ENCODE measurements at places on chromosomes 5 and 9.

DNA sequence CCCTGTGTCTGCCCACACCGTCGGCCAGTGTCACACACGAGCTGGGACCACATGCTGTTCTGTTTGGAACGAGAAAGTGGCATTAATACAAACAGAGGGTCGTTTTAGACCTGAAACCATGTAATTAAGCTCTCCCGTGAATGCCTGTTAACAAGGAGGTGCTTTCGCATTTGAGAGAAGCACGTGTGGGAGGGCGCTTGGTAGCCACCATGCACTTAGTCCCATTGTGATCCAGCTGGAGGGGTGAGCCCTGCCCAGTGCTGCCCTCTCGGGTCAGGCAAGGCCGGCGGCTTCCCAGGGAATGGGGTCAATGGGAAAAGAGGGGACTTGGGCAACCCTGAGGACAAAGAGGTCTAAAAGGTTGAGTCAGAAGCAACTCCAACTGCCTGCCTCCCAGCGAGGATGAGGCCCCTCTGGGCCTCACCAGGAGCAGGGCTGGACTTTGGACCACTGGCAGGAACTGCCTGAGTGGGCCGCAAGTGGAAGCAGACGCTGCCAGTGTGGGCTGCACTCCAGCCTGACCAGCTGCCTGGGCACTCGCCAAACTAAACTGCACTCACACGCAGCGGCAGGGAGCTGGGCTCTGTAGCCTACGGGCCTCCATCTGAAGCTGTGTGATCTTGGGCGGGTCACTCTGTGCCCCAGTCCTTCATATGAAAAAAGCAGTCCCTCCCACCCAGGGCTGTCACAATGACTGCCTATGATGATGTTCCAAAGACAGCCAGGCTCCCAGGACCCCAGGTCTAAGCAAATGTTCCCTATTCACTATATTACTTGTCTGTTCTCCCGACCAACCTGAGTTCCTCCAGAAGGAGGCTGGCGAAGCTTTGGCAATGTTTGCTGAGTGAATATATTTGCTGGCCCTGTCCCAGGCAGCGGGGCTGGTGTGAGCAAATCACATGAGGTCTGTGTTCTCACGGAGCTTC, 195.7 kb downstream of the CDK5RAP2 start:
- no peak for DNase-seq

GRCh38 chr9:36874261-36874660, 159.8 kb downstream of the PAX5 start:
- no peak for DNase-seq

GRCh38 chr5:81214848-81215247, 18.3 kb upstream of the CKMT2 start:
- peak; percentile 33 for DNase-seq

DNA sequence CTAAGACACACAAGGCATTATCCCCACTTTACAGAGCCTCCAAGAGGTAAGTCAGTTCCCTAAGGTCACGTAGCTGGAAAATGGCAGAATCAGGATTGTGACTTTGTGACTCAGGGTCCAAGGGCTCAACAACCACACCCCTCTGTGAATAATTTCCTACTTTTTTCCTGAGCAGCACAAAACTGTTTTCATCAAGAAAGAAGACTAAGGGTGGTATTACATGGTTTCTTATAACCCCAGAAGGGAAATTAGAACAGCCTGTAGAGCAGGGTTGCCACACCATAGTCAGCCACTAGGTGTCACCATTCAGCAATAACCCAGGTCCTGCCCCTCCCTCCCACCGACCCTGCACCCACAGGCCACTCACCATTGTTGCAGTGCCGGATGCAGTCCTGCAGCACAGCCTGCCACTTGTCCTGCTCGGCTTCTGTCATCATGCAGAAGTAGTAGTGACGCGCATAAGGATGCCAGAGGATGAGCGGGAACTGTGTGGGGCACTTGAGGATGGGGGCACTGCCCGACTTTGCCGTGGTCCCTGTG, 72.1 kb downstream of the LRSAM1 start:
- peak; percentile 16 for DNase-seq
